Fibroblast of skin of back (primary cell): ENCODE measurements at places on chromosomes 7 and 10.

- peak; percentile 27 for DNase-seq
Measured at GRCh38 chr10:29731760-29732159, 97.0 kb upstream of the SVIL start.

- DNase-seq = no peak
Measured at GRCh38 chr10:86512137-86512536, 9.5 kb downstream of the WAPL start.

DNA sequence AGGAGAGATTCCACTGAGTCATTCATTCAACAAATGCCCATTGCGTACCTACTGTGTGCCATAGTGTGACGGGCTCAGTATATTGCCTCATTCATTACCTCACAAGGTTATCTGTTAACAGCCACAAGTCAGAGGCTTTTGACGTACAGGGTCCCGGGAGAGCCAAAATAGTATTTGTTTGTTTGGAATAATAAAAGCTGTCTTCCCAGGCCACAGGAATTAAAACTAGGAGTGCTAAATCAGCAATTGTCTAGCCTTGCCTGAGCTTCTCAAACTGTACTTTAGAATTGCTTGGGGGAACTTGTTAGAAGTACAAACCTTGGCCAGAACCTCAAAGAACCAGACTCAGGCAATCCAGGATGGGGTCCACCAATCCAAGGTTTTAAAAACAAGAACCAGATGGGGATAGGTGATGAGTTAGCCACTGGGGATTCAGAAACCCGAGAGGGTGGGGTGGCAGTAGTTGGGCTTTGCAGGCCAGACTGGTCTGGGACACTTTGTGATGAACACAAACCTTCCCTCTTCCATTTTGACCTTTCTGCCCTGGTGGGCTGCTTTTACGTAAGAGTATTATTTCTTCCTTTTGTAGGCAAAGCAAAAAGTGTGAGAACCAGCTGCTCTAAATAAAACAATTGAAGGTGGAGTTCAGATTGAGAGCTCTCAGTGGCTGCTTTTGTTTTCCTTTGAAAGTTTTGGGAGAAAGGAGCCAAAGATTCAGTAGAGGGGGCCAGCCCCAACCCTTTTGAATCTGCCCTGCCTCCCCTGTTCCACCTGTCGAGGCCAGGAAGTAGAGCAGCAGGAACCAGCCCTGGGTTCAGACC, 113.0 kb upstream of the ANLN start:
- DNase-seq = no peak

DNA sequence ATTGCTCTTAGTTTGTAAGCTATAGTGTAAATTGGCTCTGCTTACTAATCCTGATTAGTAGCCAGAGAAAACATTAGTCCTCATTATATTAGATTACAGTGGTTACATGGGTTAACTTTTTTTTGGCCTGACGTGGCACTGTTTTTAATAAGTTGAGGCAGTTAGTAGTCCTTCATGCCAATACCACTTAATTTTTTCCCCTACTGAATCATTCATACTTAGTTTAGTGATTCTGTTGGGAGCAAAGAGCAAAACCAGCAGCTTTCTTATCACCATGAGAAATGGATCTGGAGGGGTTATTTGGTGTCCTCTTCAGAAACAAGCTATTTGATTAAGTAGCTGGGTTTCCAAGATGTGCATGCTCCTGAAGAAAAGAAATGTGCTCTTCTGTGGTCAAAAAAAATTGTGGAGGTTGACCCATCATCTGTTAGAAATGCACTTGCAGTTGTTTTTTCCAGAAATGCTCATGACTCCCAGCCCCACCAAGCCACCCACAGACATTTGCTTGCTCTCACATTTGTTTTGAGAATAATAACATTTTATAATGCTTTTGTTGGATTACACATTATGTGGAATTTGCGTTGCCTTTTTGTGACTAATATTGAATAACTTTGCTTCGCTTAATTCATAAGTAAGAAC, 258.5 kb downstream of the HDAC9 start:
- DNase-seq = peak; percentile 98

- no peak for DNase-seq
Measured at GRCh38 chr7:36522453-36523007, 132.9 kb downstream of the ANLN start.

- DNase-seq = no peak
Measured at GRCh38 chr10:117454502-117454901, 79.3 kb upstream of the PDZD8 start.

DNA sequence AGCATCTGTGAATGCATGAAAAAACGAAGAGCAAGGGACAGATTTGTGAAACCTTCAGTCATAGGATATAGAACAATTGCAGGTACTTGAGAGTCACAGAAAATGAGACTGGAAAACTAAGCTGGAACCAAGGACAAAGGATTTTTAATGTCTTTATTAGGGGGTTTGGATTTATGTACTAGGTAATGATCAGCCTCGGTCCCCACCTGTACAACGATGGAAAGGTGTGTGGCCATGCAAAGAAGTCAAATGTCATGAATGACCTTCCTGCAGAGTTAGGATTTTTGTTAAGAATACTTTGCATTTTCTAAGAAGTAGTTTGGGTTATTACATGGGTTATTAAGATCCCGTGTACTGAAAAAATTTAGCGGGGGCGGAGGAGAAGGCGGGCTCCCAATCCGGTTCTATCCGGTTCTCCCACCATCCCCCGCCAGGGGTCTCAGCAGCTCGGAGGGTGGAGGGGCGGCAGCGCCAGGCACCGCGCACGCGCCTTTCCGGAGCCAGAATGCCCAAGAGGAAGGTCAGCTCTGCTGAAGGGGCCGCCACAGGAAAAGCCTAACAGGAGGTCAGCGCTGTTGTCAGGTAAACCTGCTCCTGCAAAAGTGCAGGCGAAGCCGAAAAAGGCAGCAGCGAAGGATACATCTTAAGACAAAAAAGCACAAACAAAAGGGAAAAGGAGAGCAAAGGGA, 327.5 kb upstream of the PLXDC2 start:
- peak; percentile 37 for DNase-seq

GRCh38 chr7:12386313-12386740, 17.3 kb downstream of the VWDE start:
- DNase-seq = no peak

- no peak for DNase-seq
Measured at GRCh38 chr10:90412582-90412981, 445.3 kb downstream of the HTR7 start.

GRCh38 chr10:87942884-87943527, 79.6 kb downstream of the PTEN start:
- no peak for DNase-seq

GRCh38 chr10:74909670-74910069, 83.3 kb downstream of the KAT6B start:
- peak; percentile 63 for DNase-seq

DNA sequence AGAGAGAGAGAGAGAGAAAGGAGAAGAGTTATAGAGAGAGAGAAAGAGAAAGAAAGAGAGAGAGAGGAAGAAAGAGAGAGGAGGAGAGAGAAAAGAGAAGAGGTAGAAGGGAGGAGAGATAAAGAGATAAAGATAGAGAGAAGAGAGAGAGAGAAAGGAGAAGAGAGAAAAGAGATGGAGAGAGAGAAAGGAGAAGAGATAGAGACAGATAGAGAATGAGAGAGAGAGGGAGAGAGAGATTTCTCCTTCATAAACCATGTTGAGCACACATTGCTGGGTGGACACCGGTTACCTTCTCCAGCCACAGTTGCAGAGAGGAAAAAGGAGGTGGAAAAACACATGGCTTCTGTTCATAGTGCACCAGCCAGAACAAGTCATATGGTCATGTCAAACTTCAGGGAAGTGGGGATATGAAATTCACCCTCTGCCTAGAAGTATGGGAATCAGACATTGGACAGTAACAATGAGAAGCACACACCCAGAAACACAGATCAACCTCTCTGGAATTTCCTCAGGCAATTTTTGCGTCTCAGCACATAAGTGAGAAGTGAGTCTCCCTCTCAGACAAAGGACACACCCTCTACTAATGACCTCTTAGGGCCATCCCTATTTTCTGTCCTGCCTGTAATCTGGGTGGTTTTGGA, 172.5 kb upstream of the SVIL start:
- peak; percentile 89 for DNase-seq

- peak; percentile 8 for DNase-seq
Measured at GRCh38 chr7:21497072-21497471, 45.8 kb upstream of the DNAH11 start.

DNA sequence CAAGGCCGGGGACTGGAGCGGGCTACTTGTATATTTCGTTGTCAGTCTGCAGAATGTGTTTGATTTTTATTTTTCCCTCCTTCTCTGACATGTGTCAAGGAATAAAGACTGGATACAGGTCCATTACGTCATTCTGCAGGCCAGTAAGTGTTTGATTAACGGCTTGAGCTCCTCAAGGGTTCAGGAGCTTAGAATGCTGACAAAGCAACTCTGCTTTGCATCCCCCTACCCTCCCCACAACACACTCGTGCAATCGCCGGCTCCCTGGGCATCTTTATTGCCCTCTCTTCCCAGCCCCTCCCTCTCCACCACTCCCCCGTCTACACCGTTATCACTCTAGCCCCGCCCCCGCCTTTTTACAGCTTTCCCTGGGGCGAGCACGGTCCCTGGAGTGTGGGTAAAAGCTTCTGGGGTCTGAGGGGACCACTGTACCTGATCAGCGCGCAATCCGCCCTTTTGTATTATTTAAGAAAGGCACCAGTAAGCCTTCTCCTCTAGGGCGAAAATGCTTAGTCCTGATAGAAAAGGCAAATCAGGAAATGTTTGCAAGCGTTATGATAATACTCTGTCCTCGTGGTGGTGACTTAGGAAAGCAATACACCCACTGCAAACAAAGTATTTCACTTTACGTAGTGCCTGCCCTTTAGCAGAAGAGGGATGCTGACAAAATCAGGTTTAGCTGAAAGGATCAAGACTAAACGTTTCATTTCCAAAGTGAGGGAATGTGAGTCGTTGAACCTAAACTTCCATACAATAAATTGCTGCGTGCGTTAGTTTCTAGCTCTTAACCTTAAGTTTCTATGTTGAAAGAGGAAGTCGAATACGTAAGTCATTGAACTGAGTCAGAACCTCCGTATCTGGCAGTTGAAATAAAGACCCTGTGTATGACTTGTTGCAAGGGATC, 1.4 kb upstream of the CREB5 start:
- DNase-seq = peak; percentile 55

DNA sequence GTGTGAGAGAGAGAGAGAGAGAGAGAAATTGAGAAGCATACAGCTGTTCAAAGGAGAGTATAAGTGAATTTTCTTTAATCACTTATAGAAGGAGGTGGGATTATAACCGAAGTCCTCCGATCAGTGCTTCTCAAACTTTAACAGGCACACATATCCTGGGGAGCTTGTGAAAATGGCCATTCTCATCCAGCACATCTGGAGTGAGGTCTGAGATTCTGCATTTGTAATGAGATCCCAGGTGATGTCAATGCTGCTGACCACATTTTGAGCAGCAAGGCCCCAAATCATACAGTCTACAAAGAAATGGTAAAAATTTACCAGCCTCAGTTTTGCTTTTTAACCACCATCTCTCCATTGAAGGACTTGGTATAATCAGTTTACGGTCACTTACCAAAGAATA, 219.0 kb downstream of the PTEN start:
- DNase-seq = no peak

GRCh38 chr7:50475340-50475739, 25.2 kb upstream of the FIGNL1 start:
- no peak for DNase-seq

DNA sequence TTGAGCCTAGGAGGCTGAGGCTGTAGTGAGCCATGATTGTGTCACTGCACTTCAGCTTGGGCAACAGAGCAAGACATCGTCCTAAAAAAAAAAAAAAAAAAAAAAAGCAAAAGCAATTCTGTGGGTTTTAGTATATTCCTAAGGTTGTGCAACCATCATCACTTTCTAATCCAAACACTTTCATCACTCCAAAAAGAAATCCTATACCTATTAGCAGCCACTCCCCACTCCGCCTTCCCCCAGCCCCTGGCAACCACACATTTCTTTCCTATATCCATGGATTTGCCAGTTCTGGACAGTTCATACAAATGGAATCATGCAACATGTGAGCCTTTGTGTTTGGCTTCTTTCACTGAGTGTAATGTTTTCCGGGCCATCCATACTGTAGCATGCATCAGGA, 20.4 kb downstream of the ZAN start:
- DNase-seq = no peak

DNA sequence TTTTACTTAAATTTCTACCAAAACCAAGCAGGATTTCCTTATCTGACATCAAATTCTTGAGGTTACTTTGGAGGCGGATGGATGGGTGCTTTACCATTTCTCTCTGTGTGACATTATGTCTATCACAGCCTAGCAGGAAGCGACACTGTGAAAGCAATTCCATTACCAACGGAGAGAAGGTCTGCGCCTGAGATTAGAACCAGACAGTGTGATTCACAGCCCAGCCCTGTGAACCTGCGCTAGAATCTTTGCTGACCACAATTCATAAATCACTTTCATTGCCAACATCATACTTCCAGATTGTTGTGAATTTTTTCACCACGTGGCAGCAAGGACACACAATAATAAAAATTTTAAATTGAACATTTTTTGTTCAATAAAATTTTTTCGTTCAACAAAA, 126.5 kb downstream of the CUBN start:
- peak; percentile 98 for DNase-seq

GRCh38 chr7:107387128-107387527, 82.7 kb upstream of the GPR22 start:
- no peak for DNase-seq

GRCh38 chr10:79314761-79315601, 32.3 kb upstream of the PPIF start:
- no peak for DNase-seq
